Spleen (tissue), 13 donors: ENCODE measurements at places on chromosomes 2 and 18. TPM values are rescaled to one million over a fixed set of nuclear protein-coding genes. Genes with fewer than 3 reads are reported as not detected.
A peak's percentile ranks its signal among the peaks of the same experiment; 100 is the strongest.

GREB1L gene
- 0.79 TPM for total RNA-seq

ESCO1 gene
- 21.3 TPM for total RNA-seq

HRH4 gene
- 0.67 TPM for total RNA-seq

ACMSD gene
- total RNA-seq, result not detected

DNA sequence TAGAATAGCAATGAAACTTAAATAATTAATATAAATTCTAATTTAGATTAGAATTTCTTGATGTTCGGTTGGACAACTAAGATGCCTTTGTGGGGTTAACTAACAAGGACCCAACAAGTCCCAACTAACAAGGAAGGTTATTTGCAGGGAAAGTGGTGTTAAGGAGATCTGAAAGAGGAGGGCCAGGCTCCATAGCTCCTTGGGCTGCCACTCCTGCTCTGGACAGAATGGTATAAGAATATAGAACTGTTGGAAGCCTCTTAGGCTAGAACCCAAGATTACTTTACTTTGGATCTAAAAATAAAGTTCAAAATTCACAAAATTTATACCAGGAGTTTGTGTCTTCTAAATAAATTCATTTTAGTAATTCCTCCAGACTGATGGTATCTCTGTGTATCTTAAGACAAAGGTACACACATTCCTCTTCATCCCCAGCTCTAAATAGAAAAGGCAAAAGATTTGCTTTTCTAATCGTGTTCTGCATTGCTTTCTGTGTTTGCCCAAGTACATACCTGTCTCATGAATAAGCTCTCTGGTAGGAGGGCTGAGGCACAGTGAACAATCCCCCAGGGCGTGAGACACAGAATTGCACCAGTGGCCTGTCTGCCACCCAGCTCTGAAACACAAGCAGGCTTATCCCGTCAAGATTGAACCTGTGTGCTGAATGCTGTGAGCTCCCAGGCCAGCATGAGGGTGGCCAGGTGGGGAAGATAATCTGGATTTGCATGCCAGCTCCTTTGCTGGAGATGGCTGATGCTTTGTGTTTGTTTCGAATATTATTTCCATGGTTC lies 176.0 kb downstream of the ACKR3 start:
- no peak for DNase-seq
- H3K27ac ChIP-seq, result no peak overlapping the region
- H3K4me1 ChIP-seq, result peaks cover 23% of the 10 kb centered on the region
- no peak overlapping the region for H3K4me3 ChIP-seq
- H3K27me3 ChIP-seq, result no peaks in the 10 kb centered on the region

DNA sequence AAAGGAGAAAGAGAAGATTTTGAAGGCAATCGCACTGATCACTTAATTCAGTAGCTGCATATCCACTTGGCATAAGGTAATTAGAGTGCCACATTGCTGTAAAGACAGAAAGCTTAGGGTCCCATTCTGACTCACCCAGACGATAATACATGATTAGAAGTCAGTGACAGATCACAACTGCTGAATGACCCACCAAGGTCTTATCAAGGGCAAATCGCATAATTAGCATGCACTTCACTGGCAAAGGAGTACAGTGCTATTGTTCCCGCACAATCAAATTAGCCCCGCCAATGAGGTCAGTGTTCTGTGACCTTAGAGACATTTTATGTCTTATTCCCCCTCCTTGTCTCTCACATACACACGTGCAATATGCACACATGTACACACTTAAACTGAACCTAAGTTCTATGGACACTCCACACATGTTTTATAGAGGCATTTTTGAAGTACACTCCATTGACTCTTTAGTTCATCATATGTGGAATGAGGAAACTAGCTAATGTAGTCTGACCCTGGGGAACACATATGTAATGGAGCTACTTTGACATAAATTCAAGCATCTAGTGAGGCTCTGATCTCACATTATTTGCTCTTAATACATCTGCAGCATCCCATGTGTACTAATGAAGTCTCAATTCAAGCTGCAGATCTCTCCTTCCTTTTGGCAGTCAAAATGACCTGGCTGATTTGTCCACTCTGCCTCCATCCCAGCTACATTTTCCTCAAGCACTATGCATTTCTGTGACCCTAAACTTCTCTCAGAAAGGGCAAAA lies 673.8 kb upstream of the FANCL start:
- no peak for DNase-seq
- no peaks in the 10 kb centered on the region for H3K36me3 ChIP-seq
- H3K4me1 ChIP-seq, result no peaks in the 10 kb centered on the region
- H3K27ac ChIP-seq, result no peak overlapping the region
- H3K4me3 ChIP-seq, result no peak overlapping the region

DNA sequence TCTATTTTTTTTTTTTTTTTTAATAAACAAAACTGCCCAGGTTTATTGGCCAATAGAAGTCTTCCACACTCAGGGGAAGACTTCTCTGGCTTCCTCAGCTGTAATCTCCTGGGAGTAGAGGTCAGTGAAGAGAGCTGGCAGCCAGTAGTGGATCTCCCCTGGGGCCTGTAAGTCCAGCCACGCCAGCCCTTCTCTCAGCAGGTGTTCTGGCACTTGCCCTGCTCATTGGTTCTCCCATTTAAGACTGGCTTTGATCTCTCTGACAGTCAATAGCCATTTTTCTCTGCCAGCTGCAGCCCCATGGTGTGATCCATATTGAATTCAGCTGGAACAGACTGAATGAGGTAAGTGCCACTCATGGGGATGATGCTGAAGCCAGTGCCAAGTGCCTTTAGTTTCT lies 170.6 kb upstream of the SPHKAP start:
- H3K27me3 ChIP-seq, result no peaks in the 10 kb centered on the region
- no peak overlapping the region for H3K27ac ChIP-seq
- H3K4me1 ChIP-seq, result no peaks in the 10 kb centered on the region
- H3K36me3 ChIP-seq, result no peaks in the 10 kb centered on the region
- no peak for DNase-seq

GRCh38 chr2:2325516-2325915 lies 5.6 kb downstream of the MYT1L start:
- H3K4me3 ChIP-seq, result no peak overlapping the region
- no peaks in the 10 kb centered on the region for H3K36me3 ChIP-seq
- H3K27ac ChIP-seq, result no peak overlapping the region
- H3K4me1 ChIP-seq, result no peaks in the 10 kb centered on the region
- no peaks in the 10 kb centered on the region for H3K27me3 ChIP-seq

- H3K27me3 ChIP-seq, result no peaks in the 10 kb centered on the region
- H3K36me3 ChIP-seq, result peaks cover 25% of the 10 kb centered on the region
- no peak for DNase-seq
- H3K27ac ChIP-seq, result no peak overlapping the region
- H3K4me1 ChIP-seq, result peaks cover 61% of the 10 kb centered on the region
These were observed 43.3 kb downstream of the NFATC1 start for GRCh38 chr18:79438898-79439627.

- H3K36me3 ChIP-seq, result no peaks in the 10 kb centered on the region
- no peaks in the 10 kb centered on the region for H3K4me1 ChIP-seq
- H3K4me3 ChIP-seq, result no peak overlapping the region
- no peaks in the 10 kb centered on the region for H3K27me3 ChIP-seq
- DNase-seq, result no peak
These were observed 221.6 kb downstream of the MYCN start for GRCh38 chr2:16161768-16162490.

- peak; percentile 73 for DNase-seq
- no peak overlapping the region for H3K27ac ChIP-seq
- peak overlapping the region; percentile 78 for H3K4me3 ChIP-seq
- peaks cover 51% of the 10 kb centered on the region for H3K4me1 ChIP-seq
- no peaks in the 10 kb centered on the region for H3K36me3 ChIP-seq
These were observed 1.6 kb upstream of the ADRA2B start for GRCh38 chr2:96117701-96118588.

GRCh38 chr2:174445248-174445647 lies 41.6 kb downstream of the GPR155 start:
- no peaks in the 10 kb centered on the region for H3K4me1 ChIP-seq
- no peak overlapping the region for H3K4me3 ChIP-seq
- no peaks in the 10 kb centered on the region for H3K36me3 ChIP-seq
- H3K27me3 ChIP-seq, result no peaks in the 10 kb centered on the region

DNA sequence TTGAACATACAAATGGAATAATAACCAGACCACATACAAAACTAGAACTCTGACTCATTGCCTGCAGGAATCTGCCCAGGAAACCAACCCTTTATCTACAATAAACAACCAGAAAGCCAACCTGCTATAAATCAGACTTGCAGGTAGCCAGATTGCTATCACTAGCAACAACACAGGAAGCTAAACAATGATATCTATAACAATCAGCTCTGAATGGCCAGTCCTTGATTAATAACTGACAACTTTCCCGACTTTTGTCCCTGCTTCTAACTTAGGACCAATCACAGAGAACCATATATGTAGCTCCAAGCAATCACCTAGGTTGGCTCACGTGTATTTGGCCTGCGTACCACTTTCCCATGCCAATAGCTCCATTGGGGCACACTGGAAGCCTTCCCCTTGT lies 470.8 kb downstream of the RIT2 start:
- no peaks in the 10 kb centered on the region for H3K36me3 ChIP-seq
- H3K4me1 ChIP-seq, result no peaks in the 10 kb centered on the region
- no peaks in the 10 kb centered on the region for H3K27me3 ChIP-seq
- H3K4me3 ChIP-seq, result no peak overlapping the region

DNA sequence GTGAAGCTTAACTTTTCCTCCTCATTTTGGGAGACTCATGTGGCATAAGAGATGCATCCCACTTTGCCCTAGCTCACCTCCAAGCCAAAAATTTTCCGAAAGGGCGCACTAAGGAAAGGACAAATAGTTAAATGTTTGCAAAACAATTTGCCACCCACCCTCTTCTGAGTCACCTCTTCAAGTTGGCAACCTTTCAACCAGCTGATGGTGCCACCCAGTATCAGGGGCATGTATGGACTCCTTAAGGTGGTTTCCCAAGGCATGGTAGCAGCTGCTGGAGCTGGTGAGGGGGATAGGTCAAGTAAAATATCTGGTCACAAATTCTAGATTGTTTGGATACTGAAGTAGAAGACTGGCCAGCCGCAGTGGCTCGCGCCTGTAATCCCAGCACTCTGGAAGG lies 17.2 kb upstream of the ITGAV start:
- no peak for DNase-seq
- no peaks in the 10 kb centered on the region for H3K36me3 ChIP-seq
- H3K4me3 ChIP-seq, result no peak overlapping the region
- H3K27me3 ChIP-seq, result no peaks in the 10 kb centered on the region
- peaks cover 10% of the 10 kb centered on the region for H3K4me1 ChIP-seq
- H3K27ac ChIP-seq, result no peak overlapping the region

GRCh38 chr2:112006076-112006410 lies 49.0 kb upstream of the TMEM87B start:
- no peak for DNase-seq
- H3K4me1 ChIP-seq, result peaks cover under 1% of the 10 kb centered on the region
- H3K27ac ChIP-seq, result peak overlapping the region; percentile 50

- H3K27ac ChIP-seq, result no peak overlapping the region
- no peaks in the 10 kb centered on the region for H3K36me3 ChIP-seq
- DNase-seq, result no peak
- H3K4me3 ChIP-seq, result no peak overlapping the region
- H3K27me3 ChIP-seq, result no peaks in the 10 kb centered on the region
These were observed 1277.0 kb upstream of the SLC39A10 start for GRCh38 chr2:194380011-194380410.

DNA sequence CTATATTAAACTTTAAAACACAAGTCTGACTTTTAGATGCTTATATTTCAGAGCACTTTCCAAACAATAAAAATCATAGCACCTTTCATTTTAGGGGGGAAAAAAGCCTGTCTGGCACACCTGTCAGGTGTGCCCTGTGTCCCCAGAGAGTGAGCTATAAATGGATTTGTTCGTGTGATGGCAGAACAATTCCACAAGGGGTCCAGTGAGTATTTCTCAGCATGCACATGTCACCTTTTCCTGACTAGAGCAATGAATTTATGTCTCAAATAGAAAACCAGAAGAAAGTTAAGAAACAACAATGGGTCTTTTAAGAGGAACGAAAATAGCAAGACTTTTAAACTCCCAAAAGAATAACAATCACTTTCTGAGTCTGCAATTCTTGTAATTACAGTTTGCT lies 55.9 kb downstream of the ACVR1C start:
- no peaks in the 10 kb centered on the region for H3K27me3 ChIP-seq
- no peak for DNase-seq
- H3K4me3 ChIP-seq, result no peak overlapping the region
- no peaks in the 10 kb centered on the region for H3K36me3 ChIP-seq
- no peaks in the 10 kb centered on the region for H3K4me1 ChIP-seq

DNA sequence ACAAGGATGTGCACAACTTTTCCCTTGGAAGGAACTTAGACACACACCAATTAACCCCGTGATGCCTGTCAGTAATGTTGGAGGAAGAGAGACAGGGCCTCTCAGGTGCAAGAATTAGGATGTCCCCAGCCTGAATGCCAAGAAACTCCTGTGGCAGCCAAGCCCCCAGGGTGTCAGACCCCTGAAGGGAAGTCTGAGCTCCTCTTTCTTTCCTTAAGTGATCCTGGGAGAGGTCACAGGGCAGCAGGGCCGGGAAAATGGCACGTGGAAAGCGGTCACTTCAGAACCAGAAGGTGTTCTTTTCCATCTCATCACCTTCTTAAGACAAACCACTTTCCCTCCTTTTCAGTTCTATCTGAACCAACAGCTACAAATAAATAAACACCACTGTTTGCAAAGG lies 185.9 kb downstream of the ANAPC1 start:
- peak overlapping the region; percentile 84 for H3K27ac ChIP-seq
- H3K27me3 ChIP-seq, result no peaks in the 10 kb centered on the region
- DNase-seq, result no peak
- H3K4me3 ChIP-seq, result no peak overlapping the region

DNA sequence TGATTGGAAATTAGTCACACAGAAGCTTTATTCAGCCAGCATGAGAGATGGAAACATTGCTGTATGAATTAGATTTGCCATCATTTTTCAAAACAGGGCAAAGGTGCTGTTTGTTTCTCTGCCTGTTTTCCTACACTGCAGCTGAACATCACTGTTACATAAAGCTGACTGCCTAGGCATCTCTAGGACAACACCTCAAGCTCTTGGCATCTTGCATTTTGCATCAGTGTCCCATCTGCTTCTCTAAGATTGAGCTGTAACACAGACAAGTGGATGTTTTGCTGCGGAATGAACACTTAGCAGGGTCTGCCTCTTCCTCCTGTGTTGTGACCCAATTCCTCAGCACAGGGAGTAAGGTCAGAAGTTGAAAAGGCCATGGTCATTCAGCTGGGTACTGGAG lies 4.9 kb downstream of the CCT7 start:
- H3K27ac ChIP-seq, result no peak overlapping the region
- peaks cover 82% of the 10 kb centered on the region for H3K36me3 ChIP-seq
- no peak for DNase-seq
- no peaks in the 10 kb centered on the region for H3K27me3 ChIP-seq

DNA sequence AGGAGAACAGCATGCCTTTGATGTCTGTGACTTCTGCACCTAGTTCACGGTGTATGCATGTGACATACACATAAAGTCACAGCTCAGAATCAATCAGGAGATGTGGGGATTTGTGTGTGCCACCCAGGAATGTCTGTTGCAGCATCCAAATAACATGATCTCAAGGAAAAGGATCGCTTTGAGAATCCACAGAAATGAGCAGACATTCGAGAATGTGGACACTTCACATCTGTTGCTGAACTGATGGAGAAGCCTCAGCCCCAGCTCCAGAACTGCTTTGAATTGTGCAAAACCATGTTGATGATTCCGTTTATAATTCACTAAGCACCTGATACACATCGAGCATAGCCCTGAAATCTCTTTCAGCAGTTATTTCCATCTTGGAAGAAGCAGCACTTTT lies 208.6 kb downstream of the CMPK2 start:
- no peaks in the 10 kb centered on the region for H3K27me3 ChIP-seq
- no peaks in the 10 kb centered on the region for H3K36me3 ChIP-seq
- H3K4me1 ChIP-seq, result no peaks in the 10 kb centered on the region
- no peak overlapping the region for H3K27ac ChIP-seq
- DNase-seq, result no peak

GRCh38 chr18:58087928-58088690 lies 44.1 kb downstream of the NEDD4L start:
- H3K27ac ChIP-seq, result peak overlapping the region; percentile 8
- no peak overlapping the region for H3K4me3 ChIP-seq
- no peaks in the 10 kb centered on the region for H3K27me3 ChIP-seq
- H3K36me3 ChIP-seq, result no peaks in the 10 kb centered on the region
- peaks cover 8% of the 10 kb centered on the region for H3K4me1 ChIP-seq
